ENCODE measurements at places on chromosomes 2 and 18.

DNA sequence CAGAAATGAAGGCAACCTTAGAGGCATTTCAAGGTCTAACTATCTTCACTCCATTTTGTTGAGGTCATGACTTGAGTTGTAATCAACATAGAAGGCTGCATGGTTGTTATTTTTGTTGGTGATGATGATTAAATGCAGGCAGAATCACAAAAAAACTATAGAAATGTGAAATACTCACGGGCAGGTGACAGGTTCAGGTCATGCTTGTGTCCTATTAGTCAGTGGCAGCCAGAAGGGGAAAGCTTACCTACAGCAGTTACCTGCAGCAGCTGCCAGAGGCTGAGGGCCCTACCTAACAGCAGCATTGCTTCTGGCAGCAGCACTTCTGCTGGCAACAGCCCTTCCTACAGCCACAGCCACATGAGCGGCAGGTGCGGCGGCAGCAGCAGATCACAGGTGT is 394 bp downstream of the SCYGR3 start:
- no peak for DNase-seq

- DNase-seq = no peak
Measured at GRCh38 chr2:199940373-199940772, 14.9 kb downstream of the TYW5 start.

- DNase-seq = no peak
Measured at GRCh38 chr2:226037526-226037925, 638.0 kb downstream of the NYAP2 start.

GRCh38 chr2:234437642-234438304 is 59.1 kb downstream of the ARL4C start:
- DNase-seq = no peak

- no peak for DNase-seq
Measured at GRCh38 chr18:47549021-47549540, 297.6 kb upstream of the SKOR2 start.

DNA sequence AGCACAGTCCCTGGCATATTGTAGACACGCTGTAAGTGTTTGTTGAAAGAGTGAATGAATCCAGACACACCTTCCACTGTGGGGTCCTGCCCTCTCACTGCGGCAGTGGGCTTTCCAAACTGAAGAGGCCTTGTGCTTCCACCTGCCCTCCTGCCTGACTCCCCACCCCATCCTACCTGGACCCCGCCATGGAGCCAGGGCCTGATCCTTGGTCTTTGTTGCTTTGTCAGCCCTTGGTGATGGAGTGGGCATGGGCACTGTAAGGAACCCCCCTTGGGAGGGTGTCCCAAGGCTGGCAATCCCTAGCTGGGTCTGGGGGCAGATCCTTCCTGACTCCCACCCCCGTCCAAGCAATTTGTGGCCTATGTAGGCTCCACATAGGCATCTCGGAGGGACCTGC is 33.1 kb downstream of the KLHL29 start:
- DNase-seq = no peak

GRCh38 chr2:95329891-95330793 is 33.0 kb downstream of the KCNIP3 start:
- DNase-seq = no peak

DNA sequence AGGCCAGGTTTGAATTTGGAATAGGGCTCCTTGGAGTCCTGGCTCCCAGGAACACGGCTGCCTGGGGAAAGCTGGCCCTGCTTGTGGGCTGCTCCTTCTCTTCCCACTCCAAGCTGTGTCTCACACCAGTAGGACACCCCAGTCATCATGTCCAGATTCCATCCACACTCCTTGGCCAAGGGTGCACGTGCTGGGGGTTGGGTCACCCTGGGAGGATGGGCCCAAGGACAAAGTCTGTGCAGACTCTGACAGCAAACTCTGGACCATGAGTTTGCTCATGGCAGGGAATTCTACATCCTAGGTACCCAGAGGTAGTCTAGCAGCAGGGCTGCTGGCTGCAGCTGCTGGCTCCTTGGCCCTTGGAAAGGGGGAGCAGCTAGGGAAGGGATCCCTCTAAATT is 102.4 kb upstream of the EPAS1 start:
- no peak for DNase-seq

DNA sequence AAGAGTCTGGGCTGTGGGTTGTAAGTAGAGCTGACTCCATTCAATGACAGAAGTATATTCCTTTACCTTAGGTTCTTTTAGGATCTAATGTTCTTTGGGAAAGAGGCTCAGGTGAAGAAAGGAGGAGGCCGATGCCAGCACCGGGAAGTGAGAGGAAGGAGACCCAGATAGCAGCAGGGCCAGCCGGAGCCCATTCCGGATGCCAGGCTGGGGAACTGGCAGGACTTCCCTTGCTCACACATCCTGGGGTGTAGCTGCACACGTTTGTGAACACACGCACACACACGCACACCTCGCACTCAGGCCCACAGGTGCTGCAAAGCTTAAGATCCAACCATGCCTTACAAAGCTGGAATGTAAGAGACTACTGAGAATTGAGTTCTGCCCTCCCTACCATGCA is 95.8 kb upstream of the SMAD2 start:
- DNase-seq = no peak

DNA sequence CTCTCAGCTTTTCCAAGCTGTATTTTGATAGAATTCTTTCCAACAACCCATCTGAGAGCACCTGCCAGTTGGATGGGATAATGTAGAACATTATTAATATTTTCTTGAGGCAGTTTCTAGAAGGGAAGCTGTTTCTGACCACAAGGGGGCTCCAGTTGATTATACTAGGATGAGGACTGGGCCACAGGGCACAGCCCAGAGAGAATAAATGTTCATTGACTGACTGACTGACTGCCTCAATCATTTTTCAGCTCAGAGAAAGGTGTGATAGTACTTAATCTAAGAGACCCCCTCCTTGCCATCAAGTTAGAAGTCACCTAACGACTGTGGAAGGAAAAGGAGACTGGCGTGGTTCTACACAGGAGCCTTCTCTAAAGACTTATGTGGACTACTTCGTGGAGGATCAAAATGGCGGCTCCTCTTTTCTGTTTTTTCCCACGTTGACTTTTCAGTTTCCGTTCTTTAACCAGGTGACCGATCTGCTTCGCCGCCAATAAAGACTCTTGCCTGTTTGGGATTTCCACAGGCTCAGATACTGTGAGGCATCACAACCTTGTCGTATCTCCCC is 31.9 kb upstream of the CREG2 start:
- DNase-seq = no peak

DNA sequence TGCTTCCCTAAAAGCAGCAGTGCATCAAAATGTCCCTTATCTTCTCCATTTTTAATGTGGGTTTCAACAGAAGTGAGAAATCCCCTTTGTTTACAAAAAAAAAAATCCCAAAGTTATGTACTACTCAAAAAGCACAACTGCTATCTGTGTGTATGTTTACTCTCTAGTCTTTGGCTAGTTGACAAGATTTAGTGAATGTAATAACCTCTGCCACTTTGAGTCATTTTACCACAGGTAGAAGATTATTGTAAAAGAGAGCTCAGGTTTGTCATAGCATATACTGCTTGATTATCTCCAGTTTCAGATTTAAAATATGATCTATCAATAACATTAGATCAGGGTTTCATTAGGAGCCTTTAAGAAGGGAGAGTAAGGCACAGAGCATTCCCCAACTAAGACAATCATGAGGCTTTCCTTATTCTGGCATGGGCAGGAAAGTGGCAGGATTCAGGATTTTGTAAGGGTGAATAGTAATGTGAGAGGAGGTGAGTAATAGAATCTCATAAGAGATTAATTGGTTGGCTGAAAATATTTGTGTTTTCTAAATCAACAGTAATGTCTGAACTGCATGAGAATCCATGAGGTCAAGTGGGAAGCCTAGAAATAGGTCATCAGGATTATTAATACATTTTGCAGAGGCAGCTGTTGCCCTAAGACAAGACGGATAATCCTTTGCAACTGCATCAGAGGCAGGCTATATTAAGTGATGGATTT is 1780.3 kb upstream of the LRRTM1 start:
- no peak for DNase-seq

DNA sequence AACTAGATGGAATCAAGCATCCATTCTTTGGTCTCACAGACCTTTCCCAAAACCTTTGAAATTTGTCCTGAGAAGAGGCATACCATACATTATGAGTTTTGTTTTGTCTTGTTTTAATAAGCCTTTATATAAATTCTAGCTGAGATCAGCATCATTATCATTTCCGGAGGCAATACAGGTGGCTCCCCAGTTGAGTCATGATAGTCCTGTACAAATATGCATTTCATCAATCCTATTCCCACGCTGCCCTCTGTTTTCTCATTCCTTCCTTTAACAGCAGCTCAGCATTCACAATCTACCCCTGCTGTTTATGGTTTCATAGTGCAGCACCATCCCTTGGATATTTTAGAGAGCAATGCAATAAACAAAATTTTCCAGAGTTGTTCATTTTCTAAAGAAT is 216.7 kb downstream of the TXNL1 start:
- DNase-seq = no peak

DNA sequence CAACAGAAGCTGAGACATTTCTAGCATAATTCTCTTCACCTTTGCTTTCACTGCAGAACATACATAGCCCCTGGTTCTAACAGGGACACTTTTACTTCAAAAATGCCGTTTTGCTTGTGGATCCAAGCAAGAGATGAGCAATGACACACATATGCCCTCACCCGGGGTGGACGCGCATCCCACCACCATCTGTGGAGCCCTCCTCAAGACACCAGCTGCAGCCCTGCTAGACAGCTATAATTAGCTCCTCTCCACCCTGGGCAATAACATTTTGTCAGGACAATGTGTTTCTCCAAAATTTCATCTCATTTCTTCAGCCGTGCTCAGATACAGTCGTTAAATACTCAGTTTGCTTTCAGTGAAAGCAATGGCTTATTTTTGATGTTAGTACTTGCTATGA is 368.7 kb upstream of the RAB6C start:
- DNase-seq = no peak

Measured in activated B cell treated with CpG ODN at 0.5 μM for 24 hours (primary cell).